Stimulated activated CD8-positive, alpha-beta memory T cell treated with anti-CD3 and anti-CD28 coated beads, Interleukin-4, amount 100 ng/mL, for 1 hour (primary cell): ENCODE measurements at places on chromosomes 3 and 15.

GRCh38 chr15:89874926-89875564 is 18.7 kb downstream of the AP3S2 start:
- DNase-seq, result peak; percentile 62

GRCh38 chr15:99435877-99436541 is 129.8 kb upstream of the MEF2A start:
- DNase-seq, result no peak

- no peak for DNase-seq
These were observed 205.7 kb upstream of the EIF1B start for GRCh38 chr3:40103829-40104228.

- DNase-seq, result no peak
These were observed 498.0 kb downstream of the MECOM start for GRCh38 chr3:169165196-169166158.

- DNase-seq, result no peak
These were observed 151.3 kb downstream of the ADAM10 start for GRCh38 chr15:58597943-58598828.

DNA sequence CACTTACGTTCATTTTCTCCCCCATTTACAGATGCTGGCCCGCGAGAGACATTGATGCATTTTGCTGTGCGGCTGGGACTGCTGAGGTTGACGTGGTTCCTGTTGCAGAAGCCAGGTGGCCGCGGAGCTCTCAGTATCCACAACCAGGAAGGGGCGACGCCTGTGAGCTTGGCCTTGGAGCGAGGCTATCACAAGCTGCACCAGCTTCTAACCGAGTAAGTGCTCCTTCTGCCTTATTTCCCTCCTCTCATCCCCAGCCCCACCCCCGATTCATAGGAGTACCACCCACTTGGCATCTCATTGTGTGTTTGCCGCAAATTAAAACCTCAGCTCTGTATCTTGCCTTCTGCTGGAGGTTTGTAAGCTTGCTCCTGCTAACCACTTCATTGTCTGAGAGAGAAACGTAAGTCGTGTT is 163.3 kb downstream of the AKAP13 start:
- DNase-seq, result peak; percentile 1

- no peak for DNase-seq
These were observed 2.1 kb downstream of the DBR1 start for GRCh38 chr3:138172625-138173024.

GRCh38 chr3:150035301-150035779 is 64.6 kb upstream of the PFN2 start:
- DNase-seq, result no peak

DNA sequence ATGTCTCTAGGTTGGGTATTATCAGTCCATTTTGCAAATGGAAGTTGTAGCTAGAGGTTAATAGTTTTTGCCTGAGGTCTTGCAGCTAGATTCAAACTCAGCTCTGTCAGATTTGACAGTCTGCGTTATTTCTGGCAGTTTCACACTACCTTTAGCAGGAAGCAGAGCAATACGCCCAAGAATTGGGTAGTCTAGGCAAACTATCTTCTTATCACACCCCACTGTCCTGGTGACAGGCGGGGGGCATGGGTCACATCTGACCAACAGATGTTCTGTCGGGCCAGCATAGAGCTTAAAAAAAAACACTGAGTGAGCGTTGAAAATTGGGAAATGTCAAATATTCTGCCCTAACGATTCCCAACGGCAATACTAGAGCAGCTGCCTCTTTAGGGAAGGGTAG is 5.7 kb downstream of the GPR160 start:
- no peak for DNase-seq

DNA sequence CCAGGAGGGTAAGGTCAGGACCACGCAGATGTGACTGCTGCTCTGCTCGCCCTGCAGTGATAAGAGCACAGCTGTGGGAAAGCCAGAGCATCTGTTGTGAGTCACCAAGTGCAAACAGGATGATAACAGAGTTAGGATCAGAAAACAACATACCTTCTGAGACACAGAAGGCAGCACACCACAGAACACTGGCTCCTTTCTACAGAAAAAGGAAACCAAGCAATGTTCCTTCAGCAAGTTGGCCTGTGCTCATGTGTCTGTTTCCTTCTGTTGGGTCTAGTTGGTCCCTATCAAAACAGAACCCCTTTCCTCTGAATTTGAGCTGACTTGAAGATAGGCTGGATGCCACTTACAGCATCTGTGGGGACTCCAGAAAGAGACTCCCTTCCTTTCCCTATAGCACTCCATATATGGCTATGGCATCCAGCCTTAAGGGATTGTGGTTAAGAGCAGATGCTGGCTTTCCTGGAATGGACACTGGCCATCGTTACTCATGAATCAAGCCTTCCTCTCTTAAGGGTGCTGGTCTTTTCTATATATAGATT is 440.7 kb upstream of the THBS1 start:
- DNase-seq, result no peak

DNA sequence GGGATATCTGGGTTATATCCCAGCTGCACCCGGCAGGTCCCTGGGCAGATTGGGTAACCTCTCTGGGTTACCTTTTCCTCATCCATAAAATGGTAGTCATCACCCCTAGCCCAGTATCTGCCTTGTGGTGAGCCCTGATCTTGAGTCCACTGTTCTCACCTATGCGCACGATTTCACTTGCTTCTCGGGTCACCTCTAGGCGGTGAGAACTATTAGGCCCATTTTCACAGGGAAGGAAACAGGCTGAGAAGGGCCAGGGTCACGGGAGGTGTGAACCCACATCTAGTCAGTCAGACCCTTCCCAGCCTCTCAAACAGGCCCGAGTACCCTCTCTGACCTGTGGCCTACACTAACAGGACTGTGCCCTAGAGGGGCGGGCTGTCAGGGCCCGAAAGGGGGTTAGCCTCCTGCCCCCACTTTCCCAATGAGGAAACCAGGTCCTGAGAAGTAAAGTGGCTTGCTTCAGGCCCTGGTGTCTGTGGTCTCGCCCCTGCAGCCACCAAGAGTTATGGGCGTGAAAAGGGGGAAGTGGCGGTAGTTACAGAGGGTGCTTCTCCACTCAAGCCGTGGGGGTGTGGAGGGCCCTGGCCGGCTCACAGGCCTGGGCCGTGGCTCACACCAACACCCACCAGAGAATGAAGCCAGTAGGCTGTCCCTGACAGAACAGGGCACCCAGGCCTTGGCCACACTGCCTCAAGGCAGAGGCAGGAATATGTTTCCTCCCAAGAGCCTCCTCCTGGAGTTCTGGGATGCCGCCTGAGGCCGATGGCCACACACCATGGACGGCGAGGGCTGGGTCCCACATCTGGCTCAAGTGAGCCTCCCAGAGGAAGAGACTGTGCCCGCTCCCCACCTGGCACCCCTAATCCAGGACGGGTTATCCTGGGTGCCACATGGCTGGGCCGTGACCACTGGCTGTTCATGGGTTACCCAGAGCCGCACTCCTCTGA is 19.5 kb downstream of the PSTPIP1 start:
- DNase-seq, result no peak

- no peak for DNase-seq
These were observed 78.2 kb downstream of the CLSTN2 start for GRCh38 chr3:140013220-140013619.

DNA sequence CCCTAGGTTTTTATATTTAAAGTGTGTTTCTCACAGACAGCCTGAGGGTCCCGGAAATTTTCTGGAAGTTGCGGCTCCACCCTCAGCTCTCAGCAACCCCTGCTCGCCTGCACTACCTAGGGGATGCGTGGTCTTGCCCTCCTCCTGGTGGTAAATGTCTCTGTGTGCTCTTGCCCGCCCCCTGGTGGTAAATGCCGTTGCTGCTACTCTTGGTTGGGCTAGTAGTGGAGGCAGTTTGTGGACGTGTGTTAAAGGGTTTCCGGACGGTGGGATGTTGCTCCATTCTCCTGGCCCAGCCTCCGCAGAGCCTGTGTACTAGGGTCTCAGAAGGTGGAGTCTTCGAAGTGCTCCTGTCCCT is 27.4 kb downstream of the STOML1 start:
- peak; percentile 74 for DNase-seq

- no peak for DNase-seq
These were observed 93.5 kb downstream of the ADAMTS17 start for GRCh38 chr15:100248236-100248635.

DNA sequence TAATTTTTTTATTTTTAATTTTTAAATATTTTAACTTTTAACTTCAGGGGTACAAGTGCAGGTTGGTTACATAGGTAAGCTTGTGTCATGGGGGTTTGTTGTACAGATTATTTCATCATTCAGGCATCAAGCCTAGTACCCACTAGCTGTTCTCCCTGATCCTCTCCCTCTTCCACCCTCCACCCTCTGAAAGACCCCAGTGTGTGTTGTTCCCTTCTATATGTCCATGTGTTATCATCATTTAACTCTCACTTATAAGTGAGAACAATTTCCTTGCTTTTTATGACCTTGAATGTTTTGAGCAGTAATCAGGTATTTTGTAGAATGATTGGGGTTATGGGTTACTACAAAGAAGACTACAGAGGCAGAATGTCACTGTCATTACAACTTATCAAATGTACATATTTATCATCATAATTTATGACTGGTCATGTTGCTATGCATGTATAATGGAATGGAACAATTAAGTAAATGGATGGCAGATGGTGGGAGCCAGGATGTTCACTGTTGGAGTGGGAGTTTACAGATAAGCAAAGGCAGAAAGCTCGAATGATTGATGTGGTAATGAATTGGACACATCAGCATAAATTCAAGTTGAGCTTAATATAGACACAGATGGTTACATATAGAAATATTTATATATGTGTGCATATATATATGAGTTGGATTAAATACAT is 563.8 kb upstream of the ROBO1 start:
- no peak for DNase-seq

DNA sequence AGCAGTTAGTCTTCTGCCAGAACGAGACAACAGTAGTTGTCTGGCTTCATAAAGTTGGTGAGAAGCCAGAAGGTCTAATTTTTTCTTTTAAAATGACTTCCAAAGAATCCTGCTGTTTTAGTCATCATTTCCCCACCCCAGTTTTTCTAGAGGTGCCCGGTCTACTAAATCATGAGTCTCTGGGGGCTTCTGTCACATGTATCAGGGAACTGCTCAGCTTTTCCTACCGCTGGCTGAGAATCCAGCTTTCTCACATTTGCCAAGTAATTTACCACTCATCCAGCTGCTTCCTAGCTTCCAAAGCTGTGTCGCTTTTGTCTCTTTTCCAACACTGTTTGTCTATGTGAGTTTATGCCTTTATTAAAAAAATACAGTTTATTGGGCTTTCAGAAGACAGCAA is 183.3 kb downstream of the NSUN3 start:
- no peak for DNase-seq

- no peak for DNase-seq
These were observed 61.4 kb downstream of the TASOR start for GRCh38 chr3:56621681-56622080.

DNA sequence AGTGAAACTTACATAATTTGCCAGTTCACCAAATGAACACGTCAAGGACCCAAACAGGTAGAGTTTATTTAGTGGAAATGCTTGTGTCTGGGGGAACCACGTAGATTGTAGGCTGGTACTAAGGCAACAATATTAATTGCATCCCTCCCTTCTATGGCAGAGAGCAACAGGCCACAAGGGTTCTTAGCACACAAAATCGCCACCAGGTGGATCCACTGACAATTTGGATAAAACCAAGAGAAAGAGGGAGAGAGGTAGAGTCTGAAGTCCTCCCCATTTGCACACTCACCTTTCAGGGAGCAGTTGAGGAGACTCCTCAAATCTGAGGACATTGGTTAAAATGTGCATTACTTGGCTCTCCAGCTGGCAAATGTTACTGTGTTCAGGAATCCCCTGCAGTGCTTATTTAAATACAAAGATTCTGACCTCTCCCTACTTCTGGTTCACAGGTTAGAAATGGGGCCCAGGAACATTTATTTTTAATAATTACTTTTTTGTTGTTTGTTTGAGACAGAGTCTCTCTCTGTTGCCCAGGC is 181.0 kb upstream of the FEZF2 start:
- DNase-seq, result no peak

DNA sequence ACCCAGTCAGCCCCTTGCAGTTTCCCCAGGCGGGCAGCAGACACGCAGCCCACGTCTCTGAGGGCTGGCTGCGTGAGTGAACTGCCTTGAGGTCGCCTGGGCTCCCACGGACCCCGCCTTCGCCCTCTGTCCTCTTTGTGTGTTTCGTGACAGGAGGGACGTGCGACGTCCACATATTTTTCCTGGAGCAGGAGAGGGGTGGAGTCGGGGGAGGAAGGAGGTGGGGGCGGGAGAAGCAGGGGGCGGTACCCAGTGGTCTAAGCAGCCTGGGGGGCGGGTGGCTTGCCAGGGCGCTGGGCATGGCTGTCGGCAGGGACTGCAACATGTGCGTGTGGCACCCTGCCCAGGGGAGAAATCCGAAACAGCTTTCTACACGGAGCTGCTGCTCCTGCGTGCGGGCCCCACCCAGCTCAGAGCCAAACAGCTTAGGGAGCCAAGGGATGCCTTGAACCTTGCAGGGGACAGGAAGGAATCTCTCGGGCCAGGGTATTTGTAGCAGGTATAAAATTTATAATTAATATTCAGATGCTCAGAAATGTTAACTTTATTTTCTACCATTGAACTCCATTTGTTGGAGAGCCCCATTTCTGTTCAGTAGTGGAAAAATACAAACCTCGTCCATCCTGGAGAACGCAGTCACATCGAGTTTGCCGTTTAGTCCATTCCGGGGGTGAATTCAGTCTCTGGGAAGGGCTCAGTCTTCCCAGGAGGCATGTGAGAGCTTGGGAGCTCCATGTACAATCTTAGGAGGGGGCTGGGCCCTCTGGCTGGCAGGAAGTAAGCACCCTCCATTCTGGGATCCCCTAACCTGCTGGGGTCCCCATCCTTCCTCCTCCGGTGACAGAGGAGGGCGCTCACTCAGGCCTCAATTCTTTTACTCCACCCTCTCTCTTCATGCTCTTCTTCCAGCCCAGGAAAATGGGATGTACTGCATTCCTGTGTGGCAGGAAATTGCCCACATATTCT is 79.1 kb upstream of the MEF2A start:
- DNase-seq, result no peak

DNA sequence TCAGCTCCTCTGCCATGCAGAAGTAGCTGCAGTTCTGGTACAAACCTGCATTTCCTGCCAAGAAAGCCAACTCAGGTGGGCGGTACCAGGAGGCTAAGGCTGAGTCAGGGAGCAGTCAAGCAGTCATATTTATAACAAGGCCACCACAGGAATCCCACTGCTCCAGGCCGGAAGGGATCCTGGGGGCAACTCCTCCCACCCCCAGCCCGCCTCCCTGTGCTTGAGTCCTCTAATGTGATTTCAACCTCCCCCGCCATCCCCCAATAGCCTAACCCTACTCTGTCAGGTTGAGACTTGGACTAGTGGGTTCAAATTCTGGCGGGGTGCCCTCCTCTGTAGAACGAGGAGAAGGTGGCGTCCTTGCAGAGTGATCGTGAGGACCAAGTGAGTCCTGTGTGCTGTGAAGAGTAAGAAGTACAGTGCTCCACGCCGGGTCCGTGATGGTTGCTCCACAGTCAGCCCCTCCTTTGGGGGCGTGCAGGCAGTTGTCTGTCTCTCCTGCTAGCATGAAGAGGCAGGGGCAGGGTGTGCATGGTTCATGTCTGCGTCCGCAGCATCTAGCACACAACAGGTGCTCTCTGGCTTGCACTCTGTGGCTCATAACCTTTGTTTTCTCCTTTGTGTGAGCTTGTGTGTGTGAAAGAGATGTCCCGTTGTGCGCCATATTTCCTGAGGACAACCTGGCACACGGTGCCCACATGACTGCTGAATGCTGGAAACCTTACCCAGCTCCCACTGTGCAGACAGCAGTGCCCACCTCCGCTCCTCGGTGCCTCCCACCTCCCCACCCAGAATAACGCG is 78.3 kb downstream of the SMAD6 start:
- no peak for DNase-seq

- DNase-seq, result no peak
These were observed 7.8 kb downstream of the ATP2C1 start for GRCh38 chr3:130901463-130902204.

- DNase-seq, result no peak
These were observed 151.3 kb downstream of the XXYLT1 start for GRCh38 chr3:195119461-195120266.

GRCh38 chr3:156675830-156676767 is 1.7 kb downstream of the TIPARP start:
- peak; percentile 9 for DNase-seq
